ENCODE measurements at places on chromosomes 11 and 22.

DNA sequence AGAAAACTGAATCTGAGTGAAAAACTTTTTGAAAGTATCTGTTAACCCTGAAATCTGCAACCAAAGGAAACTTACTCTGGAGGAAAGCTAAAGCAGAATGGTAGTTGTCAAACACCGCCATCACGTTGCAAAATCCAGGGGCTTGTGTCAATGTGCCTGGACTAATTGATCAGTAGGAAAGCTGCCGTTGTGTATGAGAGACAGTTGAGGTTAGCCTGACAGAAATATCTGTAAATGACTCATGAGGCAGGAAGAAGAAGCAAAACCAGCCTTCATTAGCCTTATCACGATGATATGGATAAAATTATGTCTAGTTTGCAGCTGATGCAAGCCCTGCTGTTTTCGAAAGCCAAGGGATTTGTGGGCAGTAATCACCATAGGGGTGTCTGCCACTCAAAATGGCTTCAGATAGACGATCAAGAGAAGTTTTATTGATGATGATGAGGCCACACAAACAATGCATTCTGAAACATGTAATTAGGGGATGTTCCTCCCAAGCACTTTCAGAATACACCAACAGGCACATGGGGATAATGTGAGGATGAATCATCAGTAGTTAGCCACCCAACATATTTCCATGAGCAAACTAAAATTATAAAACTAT, 8.9 kb downstream of the SCGB1A1 start:
- DNase-seq: no peak

GRCh38 chr11:122494221-122494620, 161.3 kb upstream of the UBASH3B start:
- DNase-seq: no peak

DNA sequence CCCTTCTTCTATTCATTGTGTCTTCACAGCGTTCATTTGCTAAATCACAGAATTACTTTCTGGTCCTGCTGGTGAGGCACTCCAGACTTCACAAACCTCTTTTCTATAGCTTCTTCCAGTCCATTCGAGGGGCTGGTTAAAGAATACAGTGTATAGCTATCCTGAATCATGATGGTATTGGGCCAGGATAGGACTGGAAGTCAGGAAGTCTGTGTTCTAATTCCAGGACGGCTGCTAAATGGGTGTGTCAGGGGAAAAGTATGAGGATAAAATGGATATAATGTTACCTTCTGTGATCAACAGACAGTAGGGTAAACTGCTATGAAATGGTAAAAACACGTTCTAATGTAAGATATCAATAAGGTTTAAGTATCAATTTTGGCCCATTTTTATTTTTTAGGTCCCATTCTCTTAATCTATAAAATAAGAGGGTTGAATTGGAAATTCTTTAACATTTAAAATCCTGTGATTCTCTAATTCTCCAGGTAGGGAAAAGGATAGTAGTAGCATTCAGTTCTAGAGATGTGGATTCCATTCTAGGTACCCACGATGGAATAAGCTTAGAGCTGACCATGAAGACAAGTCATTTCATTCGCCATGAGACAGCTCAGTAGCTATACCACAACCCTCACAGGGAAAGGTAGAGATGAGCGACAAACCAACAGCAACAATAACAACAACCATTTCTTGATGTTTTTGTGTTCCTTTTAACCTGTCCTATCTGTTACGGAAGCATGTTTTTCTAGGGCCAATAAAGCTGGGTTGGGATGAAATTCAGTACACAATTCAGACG, 96.1 kb downstream of the SLC1A2 start:
- DNase-seq: no peak

- DNase-seq: no peak
Measured at GRCh38 chr22:24357547-24357946, 69.9 kb upstream of the ADORA2A start.

DNA sequence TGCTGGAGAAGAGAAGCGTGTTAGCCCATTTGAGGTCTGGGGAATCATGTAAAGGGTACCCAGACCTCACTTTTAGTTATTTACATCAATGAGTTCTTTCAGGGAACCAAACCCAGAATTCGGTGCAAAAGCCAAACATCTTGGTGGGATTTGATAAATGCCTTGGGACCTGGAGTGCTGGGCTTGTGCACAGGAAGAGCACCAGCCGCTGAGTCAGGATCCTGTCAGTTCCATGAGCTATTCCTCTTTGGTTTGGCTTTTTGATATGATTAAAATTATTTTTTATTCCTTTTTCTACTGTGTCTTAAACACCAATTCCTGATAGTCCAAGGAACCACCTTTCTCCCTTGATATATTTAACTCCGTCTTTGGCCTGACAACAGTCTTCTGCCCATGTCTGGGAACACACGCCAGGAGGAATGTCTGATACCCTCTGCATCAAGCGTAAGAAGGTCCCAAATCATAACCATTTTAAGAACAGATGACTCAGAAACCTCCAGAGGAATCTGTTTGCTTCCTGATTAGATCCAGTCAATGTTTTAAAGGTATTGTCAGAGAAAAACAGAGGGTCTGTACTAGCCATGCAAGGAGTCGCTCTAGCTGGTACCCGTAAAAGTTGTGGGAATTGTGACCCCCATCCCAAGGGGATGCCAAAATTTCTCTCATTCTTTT, 65.2 kb downstream of the ALX4 start:
- no peak for DNase-seq

DNA sequence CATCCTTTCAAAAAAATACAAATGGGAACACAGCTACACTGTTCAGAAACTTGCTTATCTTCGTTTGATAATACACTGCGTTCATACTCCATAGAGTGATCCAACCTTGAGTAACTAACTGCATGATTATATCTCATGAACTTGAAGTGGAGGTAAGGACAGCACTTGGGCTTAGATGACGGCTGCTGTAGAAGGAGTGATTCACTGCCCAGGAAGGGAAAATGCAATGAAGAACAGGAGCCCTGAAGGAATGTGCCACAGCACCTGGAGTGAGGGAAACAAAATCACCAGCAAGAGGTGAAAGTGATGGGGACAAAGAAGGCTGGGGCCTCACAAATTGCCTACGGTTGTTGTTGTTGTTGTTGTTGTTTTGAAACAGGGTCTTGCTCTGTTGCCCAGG, 44.1 kb upstream of the SC5D start:
- DNase-seq: no peak

- DNase-seq: no peak
Measured at GRCh38 chr11:119339589-119340334, 921 bp downstream of the C1QTNF5 start.

- peak; percentile 27 for DNase-seq
Measured at GRCh38 chr22:40345271-40345670, 1.0 kb upstream of the ADSL start.
